MM.1S (cell line): ENCODE measurements at places on chromosomes 2 and 18.

DNA sequence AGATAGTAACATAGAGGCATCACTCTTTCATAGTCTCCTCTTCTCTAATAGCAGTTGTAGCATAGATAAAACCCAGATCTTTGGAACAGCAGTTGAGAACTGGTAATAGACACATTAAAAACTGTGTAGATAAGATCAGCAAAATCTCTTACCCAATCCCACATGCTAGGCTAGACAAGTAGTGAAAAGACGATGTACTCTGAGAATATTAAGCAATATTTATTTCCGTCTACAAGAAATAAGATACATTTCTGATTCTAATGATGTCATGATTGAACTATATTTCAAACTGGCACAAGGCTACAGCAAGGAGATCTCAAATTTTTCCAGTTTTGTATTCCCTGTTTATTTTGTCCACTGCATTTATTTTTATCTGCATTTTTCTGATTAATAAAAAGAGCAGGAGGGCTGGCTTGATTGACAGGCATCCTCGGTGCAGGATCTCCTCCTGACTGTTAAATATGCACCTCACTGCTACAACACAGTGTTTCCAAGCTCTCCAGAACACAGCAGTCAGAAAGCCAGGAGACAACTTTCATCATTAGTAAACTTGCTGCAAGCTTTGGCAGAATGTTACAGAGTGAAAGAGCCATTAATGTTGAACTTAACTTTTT is 73.3 kb upstream of the ATIC start:
- DNase-seq: no peak

GRCh38 chr2:239339241-239339640 is 61.6 kb downstream of the HDAC4 start:
- DNase-seq: no peak

GRCh38 chr2:135587958-135588357 is 56.7 kb downstream of the R3HDM1 start:
- no peak for DNase-seq

- no peak for DNase-seq
These were observed 93.7 kb downstream of the HS1BP3 start for GRCh38 chr2:20557226-20557625.

- no peak for DNase-seq
These were observed 117.1 kb downstream of the CAPN13 start for GRCh38 chr2:30690126-30690561.

GRCh38 chr18:26435415-26436095 is 112.8 kb downstream of the KCTD1 start:
- no peak for DNase-seq

GRCh38 chr18:7174344-7175095 is 56.4 kb upstream of the LRRC30 start:
- no peak for DNase-seq

DNA sequence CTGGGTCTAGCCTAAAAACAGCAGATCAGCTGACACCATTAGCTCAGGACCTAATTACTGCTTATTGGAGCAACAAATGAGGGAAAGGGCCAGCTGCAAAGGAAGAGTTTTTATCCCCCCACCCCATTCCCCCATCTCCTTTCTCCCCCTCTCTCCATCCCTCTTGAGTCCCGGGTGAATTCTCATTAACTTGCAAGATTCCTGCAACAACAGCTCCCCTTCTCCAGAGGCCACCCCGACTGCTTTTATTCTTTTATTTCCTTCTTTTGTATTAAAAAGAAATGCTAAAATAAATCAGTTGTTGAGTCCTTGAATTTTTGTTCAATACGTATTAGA is 473 bp upstream of the NOL4 start:
- DNase-seq: no peak

DNA sequence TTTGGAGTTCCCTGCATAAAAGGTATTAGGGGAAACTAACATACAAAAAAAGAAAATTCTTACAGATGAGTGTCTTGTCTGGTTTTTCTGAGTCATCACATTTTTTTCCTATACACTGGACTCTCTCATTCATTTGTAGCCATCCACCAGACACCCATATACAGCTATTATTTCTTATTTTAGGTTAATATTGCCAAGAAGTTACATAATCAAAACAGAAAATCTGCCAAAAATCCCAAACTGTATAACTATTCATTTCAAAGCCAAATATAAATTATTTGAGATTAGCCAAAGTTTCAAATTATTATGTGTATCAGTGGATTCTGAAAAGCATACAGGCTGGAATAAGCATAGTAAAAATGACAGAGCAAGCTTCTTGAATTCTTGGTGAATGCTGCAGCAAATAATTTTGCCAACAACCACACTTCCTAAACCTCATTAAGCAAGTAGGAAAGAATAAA is 191.2 kb downstream of the NCKAP5 start:
- DNase-seq: no peak

GRCh38 chr2:238665919-238666318 is 182.0 kb upstream of the TWIST2 start:
- no peak for DNase-seq

GRCh38 chr2:129895526-129896082 is 83.9 kb upstream of the RAB6C start:
- no peak for DNase-seq

DNA sequence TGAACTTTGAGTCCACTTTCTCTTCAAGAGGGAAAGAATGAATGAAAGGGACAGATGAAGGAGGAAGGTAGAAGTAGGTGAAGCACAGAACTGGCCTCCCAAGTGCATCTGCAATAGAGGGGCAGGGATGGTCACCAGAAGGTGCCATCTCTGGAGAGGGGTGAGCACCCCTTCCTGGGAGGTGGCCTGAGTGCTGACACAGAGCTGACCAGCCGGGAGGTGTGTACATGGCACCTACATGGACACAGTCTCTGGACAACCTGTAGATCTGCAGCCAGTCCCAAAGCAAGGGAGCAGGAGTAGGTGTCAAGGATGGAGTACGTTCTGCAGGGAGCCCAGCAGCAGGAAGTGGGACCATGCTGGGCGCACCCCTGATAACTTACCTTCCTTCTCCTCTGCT is 83.2 kb downstream of the TFCP2L1 start:
- DNase-seq: no peak

GRCh38 chr2:167761465-167762136 is 485.8 kb downstream of the STK39 start:
- no peak for DNase-seq
